CD4-positive, alpha-beta memory T cell (primary cell): ENCODE measurements at places on chromosomes 2 and 18.

GRCh38 chr2:216183462-216183861, 74.3 kb downstream of the XRCC5 start:
- DNase-seq, result no peak

DNA sequence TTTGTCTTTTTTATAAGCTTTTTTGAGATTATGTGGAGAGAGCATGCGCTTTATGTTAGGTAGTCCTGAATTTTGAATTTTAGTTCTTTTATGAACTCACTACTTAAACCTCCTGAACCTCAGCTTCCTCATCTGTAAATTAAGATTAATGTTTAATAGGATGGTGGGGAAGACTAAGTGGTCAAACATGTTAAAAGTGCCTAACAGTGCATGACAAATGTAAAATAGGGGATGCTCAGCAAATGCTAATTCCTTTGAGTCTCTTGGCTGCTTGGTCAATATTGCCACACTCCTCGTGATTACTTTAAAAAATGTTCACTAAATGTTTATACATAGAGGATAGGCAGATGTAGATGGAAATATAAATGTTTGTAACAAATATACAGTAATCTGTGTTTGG, 6.8 kb downstream of the BIRC6 start:
- DNase-seq, result no peak

DNA sequence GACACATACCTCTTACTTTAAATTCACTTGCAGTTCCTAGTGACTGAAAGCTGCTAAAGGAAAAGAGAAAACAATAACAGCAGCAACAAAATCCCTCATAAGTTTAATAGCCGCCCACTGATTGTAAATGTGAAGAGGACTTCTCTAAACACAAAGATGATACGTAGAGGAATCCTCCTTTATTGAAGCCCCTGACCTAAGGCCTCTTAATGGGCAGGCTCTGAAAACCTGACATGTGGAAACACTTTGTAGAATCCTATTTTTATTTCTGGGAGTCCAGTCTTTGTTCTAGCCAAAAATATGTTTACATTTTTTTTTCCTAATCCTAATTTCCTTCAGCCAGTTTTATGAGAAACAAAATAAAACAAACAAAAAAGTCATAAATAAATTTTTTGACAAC, 1277.7 kb upstream of the CELF4 start:
- DNase-seq, result no peak

- no peak for DNase-seq
Measured at GRCh38 chr18:54210463-54210862, 14.0 kb downstream of the MBD2 start.

GRCh38 chr2:127381762-127382161, 6.0 kb downstream of the MAP3K2 start:
- DNase-seq, result no peak

DNA sequence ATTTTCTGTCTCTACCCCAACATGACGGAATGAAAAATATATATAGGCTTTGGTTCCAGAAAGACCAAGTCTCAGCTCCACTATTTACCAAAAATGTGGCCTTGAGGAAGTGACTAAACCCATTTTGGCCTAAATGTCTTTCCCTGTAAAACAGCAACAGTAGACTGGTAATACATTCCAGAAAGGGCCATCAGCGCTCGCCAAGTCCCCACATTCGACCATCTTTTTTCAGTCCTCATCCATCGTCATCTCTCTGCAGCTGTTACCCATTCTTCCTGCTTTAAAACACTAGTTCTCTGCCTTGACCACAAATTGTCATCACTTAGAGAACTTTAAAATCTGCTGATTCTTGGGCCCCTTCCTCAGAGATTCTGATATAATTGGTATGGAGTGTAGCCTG, 183.8 kb upstream of the CTAGE1 start:
- no peak for DNase-seq

- no peak for DNase-seq
Measured at GRCh38 chr2:55839182-55839819, 84.3 kb downstream of the EFEMP1 start.

DNA sequence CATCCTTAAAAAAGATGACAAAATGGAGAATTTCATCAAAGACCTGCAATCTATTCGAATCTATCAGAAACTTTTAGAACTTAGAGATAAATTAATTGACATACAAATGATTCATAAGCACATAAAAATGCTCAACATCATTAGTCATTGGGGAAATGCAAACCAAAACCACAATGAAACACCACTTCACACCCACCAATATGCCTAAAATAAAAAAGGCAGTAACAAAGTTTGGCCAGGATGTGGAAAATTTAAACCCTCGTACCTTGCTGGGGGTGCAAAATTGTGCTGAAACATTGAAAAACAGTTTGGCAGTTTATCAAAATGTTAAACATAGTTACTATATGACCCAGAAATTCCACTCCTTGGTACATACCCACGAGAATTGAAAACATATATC, 11.5 kb upstream of the EIF2AK3 start:
- no peak for DNase-seq

- DNase-seq, result no peak
Measured at GRCh38 chr2:179860255-179861026, 971 bp downstream of the ZNF385B start.

DNA sequence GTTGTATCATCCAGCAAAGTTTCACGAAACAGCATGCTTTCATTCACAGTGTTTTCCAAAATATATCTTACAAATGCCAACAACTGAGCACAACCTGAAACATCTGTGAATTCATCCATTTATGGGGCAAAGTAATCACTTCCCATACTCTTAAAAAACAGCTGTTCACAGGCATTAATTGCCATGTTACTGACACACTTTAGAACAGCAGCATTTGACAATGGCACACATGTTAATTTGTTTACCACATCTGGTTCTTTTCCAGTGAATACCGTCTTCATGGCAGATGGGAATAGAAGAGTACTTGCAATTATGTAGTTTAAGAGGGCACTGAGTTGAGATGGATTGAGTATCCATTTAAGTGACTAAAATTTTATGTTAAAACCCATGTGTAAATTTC, 347.4 kb upstream of the LRP1B start:
- no peak for DNase-seq

GRCh38 chr2:36672199-36672598, 24.3 kb upstream of the VIT start:
- DNase-seq, result no peak
